ENCODE measurements at places on chromosomes 2 and 18. TPM values are rescaled to one million over a fixed set of nuclear protein-coding genes. Genes with fewer than 3 reads are reported as not detected.

Gene SULT1C4
- 44.6 TPM for polyA plus RNA-seq

Gene CTAGE1
- not detected for polyA plus RNA-seq

Gene KCNG2
- polyA plus RNA-seq = 0.19 TPM

DNA sequence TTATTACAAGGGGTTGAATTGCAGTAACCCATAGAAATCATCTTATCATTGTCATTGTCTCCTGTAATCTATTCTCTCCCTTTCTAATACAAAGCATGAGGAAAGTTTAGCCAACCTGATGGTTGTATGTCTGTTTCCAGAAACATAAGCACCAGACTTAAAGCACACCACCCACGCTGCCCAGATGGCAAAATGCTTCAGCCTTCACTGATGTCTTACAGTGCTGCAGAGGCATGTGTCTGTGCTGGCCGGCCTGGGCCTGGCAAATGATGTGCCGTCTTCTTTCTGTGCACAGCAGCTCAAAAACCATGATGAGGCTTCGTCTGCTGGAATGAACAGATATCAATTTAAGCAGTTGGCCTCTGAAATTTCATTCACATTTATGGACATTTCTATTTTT lies 443.0 kb upstream of the RGPD4 start:
- DNase-seq = no peak

DNA sequence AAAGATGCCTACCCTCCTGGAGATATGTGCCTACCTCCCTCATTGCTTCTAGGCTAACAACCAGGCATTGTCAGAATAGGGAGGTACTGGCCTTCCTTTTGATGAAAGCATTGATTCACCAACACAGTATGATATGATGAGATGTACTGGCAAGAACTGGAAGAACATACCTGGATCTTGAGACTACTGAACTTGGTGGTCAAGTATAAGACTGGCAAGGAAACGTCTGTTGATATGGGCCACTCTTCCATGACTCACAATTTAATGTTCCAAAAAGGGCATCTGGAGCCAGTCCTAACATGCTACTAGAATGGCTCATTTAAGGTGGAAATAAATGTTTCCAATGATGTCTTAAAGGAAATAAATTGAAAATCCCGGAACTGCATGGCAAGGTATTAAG lies 18.1 kb downstream of the DTNB start:
- DNase-seq = no peak

DNA sequence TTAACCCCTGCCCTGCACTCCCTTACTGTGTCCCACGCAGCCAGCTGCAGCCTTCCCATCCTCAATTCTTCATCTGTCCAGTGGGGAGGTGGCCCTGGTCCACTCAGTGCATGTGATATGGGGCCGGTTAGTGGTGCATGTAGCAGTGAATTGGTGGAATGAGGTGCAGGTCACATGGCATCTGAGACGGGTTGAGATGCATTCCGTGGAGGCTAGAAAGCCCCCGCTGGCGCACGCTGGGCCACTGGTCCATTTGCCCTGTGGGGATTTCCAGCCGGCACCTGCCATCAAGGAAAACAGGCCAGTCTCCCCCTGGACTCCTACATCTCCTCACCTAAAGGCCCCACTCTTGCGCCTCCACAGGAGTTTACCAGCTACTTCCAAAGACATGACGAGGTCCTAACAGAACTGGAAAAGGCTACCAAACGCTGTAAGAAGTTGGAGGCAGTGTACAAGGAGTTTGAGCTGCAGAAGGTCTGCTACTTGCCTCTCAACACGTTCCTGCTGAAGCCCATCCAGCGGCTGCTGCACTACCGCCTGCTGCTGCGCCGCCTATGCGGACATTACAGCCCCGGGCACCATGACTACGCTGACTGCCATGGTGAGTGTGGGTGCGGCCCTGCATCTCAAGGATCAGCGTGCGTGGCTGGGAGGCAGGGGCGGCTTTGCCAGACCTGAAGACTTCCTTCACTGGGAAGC lies 40.5 kb downstream of the STK25 start:
- no peak for DNase-seq

Gene GCG
- polyA plus RNA-seq = not detected

Gene RGPD5
- polyA plus RNA-seq = 10.6 TPM

Gene DYNAP
- polyA plus RNA-seq = not detected

DNA sequence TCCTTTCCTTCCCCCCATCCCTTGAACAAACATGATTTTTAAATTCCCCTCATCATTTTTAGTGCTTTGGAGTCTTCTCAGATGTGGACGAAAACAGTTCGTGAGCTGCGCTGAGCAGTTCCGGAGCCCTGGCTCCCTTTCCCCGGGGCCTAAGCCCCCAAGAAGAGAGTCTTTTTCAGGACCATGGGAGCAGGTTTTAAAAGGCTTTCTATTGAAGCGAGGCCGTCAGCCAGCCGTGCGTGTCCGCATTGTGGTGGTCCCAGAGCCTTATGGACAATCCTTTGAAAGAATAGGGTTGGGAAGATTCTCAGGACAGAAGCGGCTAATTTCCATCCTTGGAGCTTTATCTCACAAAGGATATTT lies 290.7 kb downstream of the SOX11 start:
- no peak for DNase-seq

Gene DUSP2
- 9.6 TPM for polyA plus RNA-seq

Gene SPR
- polyA plus RNA-seq = 10.4 TPM

- DNase-seq = no peak
These were observed 134.9 kb upstream of the KYNU start for GRCh38 chr2:142742371-142743214.

DNA sequence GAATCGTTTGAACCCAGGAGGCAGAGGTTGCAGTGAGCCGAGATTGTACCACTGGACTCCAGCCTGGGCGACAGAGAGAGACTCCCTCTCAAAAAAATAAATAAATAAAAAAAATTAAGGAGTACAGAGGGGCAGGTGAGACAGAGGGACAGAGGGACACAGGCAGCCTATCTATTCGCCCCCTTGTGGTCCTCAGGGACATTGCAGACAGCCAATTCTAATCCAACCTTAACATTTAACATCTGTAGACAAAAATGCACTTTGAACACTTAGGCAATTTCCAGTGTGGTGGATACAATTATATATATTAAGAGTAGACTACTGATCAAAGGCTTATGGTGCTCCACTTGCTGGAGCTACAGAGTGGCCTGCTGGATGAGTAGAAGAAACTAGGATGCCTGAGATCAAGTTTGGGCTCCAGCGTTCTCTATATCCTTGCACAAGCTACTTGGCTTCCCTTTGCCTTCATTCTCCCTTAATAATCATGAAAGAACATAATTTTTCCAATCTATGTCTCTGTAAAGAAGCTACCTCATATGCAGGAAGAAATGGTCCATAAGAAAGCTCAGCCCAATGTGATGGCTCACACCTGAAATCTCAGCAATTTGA lies 8.2 kb upstream of the SMARCAL1 start:
- no peak for DNase-seq

GRCh38 chr2:195520671-195521155 lies 136.3 kb upstream of the SLC39A10 start:
- DNase-seq = no peak

GRCh38 chr2:26941486-26941885 lies 29.0 kb upstream of the MAPRE3 start:
- no peak for DNase-seq

Gene SERPINB3
- 0.11 TPM for polyA plus RNA-seq

Gene ANTXR1
- polyA plus RNA-seq = 70.5 TPM

DNA sequence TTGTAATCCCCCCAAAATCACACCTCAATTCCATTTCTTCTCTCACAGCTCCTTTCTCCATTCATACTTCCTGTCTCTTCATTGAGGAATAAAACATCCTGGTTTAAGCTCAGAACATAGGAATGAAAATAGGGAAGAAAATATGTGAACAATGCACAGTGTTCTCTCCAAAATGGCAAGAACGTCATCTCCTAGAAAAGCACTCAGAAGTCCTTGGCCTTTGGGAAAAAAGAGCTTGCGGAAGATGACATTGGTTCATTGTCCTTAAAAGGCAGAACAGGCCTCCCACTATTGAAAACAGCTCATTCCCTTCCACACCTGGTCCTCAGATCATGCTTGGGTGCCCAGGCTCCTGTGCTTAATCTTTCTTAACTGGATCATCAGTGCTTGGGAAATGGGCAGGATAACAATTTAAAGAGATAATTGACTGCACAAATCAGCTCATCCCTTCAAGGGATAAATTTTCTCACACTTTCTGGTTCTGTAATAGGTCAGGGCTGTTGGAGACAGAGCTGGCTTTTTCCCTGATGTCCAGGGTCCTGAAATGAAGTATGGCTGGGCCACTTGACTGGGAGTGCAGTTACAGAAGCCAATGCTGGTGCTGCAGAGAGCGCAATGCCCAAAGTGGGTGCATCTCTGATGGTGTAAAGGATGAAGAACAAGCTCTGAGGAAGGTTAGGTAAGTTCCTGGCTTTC lies 69.2 kb downstream of the MARCHF4 start:
- DNase-seq = no peak

DNA sequence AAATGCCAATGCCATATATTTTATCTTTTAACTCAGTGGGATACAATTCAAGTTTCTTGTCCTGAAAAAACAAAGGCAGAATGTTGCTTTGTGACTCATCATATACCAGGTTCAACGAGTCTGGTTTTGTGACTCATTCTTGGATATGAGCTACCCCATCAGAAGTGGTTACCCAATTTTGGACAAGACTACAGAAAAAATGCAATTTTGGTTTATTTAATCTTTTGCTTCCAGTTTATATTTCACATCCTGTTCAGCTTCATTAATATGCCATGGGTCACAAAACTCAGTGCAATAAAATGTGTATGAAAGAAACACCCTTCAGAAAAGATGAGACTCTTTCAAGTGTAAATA lies 25.0 kb downstream of the FN1 start:
- no peak for DNase-seq

DNA sequence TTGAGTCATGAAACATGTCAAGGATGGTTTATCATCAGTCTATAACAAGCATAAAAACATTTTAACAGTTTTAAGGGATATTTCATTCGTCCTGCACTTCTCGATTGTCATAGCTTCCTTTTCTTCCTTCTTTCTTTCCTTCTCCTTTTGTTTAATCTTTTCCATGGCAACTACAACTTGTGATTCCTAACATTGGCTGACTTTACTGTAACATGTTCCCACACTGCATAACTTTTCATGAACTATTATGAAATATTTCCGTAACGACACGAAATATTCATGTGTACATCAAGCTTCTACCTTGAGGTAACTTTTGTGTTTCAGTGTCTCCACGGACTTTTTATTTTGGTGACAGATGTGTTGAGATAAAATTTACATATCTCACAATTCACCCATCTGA lies 134.4 kb downstream of the ACTR3 start:
- no peak for DNase-seq

- DNase-seq = no peak
These were observed 39.8 kb upstream of the TMEM247 start for GRCh38 chr2:46439582-46439981.

Data from left renal pelvis (tissue), 4 donors.